AML-193 (cell line): ENCODE measurements at places on chromosomes 2 and 18.

- DNase-seq = no peak
These were observed 99.4 kb upstream of the OSR1 start for GRCh38 chr2:19457809-19458208.

- DNase-seq = no peak
These were observed 90.0 kb upstream of the SLC14A2 start for GRCh38 chr18:45525301-45525700.

- no peak for DNase-seq
These were observed 742.4 kb downstream of the DCDC2C start for GRCh38 chr2:4445821-4446220.

- no peak for DNase-seq
These were observed 364.3 kb upstream of the LRP1B start for GRCh38 chr2:142495141-142495540.

DNA sequence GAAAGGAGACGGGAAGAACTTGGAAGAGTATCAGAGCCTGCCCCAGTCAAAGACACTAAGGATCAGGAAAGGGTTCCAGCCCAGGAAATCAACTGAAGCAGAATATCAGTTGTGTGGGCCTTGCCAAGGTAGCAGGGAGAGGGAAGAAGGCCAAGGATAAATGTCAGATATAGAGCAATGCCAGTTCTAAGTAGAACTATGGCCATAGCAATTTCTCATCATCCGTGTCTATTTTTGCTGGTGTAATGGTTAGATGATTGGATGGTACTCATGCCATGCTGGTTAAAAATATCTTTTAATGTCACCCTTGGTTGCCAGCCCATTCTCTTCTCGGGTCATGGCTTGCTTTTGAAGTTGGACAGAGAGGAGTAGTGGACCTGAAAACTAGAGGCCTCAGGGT, 41.9 kb downstream of the MAIP1 start:
- no peak for DNase-seq

DNA sequence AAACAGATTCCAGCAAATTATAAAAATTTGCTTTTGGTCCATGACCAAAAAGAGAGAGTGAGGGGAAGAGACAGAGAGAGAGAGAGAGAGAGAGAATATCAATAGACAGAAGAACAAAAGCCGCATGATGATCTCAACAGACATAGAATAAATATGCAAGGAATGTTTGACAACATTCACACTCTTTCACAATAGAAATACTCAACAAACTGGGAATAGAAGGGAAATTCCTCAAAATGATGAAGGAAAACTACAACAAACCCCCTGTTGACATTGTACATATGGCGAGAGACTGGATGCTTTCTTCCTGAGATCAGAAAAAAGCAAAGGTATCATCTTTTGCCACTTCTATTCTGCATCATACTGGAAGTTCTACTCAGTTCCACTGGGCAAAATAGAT, 309.7 kb downstream of the RAD51AP2 start:
- DNase-seq = no peak

DNA sequence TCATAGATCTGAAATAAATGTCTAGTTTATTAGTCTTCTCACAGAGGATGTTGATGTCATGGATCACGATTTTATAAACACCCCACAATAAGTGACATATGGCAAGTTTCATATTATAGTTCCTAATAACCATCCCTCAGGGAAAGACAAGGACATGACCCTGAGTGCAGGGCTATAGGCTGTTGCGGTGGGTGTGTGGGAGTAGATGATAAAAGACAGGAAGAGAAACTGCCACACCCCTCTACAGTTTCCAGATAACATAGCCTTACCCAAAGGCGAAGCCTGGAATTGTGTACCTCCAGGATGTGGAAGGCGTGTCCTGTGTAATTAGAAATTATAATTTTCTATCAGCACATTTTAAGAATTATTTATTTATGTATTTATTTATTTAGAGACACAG, 2.4 kb upstream of the NEDD4L start:
- DNase-seq = no peak

- no peak for DNase-seq
These were observed 63.0 kb downstream of the GLI2 start for GRCh38 chr2:120798567-120799247.

DNA sequence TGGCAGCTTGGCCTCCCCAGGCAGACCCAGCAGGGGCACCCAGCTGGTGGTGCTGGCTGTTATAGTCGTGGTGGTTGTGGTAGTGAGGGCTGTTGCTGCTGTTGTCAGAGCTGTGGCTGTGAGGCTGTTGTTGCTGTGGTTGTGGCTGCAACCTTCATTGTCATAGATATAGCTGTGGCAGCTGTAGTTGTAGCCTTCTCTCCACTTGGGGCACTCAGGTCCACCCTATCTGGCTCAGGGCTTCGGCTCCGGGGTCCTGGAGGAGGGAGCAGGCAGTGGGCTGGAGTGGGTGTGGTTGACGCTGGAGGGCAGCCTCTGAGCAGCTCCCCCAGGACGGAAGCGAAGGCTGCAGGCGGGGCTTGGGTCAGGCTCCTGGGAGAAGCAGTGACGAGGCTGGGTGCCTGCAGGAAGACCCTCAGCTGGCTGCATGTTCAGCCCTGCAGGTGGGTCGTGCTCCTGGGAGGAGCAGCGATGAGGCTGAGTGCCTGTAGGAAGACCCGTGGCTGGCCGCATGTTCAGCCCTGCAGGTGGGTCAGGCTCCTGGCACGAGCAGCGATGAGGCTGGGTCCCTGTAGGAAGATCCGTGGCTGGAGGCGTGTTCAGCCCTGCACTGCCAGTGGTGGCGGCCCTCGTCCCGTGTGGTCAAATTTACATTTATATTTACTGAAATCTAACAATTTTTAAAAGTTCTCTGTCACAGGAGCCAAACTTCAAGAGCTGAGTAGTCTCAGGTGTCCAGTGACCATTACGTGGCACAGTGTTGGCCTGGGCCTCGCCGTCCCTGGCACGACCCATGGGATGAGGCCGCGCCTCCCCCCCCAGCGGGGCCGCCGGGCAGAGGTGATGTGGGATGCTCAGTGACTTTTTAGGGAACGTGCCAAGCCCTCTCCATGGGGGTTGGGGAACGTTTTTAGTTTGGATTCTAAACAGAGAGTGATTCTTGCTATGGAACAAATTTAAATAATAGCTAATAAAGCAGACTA, 79.2 kb upstream of the PXDN start:
- DNase-seq = no peak

- no peak for DNase-seq
These were observed 753.9 kb upstream of the ZEB2 start for GRCh38 chr2:145273840-145274239.

DNA sequence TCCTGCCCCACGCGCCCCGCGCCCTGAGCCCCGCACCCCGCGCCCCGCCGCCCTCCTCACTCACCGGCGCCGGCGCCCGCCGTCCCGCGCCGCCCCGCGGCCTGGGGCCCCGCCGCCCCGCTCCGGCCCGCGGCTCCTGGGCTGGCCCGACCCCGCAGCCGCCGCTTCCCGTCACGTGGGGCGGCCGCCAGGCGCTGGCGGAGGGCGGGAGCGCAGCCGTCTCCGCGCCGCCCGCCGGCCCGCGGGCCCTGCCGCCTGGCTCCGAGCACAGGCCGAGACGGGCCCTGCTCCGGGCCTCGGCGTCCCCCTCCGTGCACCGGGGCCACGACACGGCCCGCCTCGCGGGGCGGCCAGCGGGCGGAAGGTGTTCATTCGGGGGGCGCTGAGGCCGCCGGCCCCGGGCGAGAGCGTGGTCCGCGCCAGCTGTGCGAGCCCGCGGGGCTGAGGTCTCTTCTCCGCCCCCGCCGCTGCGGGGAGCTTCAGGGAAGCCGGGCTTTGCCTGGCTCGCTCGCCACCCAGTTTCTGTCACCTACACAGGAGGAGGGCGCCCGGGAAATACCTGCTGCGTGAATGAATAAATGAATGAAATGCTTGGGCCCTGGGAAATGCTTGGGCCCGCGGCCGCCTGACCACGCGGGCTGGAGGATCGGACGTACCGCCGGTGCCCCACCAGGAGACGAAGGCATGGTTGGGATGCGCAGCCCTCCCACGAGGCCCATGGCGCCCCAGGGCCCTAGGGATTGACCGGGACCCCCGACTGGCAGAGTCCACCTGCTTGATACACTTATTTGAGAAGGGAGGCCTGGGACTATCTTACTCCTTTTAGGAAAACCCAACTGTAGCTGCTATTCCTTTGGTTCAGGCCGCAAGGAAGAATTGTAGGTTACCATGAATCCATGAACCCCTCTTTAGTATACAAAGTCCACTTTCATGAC, at the start of gene TGFBRAP1:
TGFBRAP1 (minus strand) TSS at position 175 of the 935 bp plus-strand sequence. CDS start 21,434 bp downstream, outside the sequence.
- peak; percentile 8 for DNase-seq

DNA sequence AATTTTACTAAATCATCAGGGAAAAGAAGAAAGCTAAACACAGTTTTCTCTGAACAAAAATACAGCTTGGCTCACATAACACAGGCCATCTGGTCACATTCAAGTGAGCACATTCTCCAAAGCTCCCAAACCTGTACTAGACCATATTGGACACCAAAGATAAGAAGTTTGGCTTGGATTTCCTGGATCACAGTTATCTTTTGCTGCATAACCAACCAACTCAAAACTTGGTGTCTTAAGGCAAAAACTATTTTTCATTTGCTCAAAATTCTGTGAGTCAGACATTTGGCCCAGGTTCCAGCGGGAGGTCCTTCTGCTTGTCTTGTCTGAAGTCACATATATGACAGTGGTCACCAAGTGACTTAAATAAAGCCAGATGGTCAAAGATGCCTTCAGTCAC, 83.2 kb downstream of the GYPC start:
- DNase-seq = no peak

DNA sequence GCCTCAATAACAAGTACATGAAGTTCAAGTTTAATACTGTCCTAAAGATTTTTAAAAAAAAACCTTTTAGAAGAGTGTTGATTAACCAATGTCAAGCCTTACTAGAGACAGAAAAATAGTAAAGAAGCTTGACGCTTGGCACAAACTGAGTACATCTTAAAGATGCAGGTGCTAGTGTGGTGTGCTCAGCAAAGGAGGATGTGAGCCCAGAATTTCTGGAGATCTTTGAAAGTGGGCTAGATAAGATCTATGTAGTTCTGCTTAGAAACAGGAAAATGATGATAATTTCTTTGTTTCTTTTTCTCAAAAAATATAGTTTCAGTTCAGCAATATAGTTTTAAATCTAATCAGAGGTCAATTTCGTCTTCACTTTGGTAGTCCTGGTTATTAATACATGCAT, 118.3 kb upstream of the KLHL14 start:
- no peak for DNase-seq

DNA sequence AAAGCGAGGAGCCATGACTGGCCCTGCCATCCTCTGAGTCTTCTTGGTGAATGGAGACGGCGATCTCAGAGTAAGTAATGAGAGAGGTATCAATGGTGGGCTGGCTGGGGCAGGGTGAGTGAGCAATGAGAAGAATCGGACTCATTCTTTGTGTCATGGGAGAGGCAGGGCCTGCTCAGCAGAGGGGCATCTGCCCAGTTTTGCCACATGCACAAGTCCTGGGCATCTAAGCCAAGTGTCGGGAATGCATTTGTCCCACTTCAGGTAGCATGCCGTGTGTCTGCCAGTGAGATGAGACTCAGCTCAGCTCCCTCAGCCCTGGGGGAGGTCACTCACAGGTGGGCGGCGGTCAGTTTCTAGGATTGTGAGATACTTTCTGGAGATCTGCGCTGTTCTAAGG, 791.0 kb upstream of the RAB6C start:
- no peak for DNase-seq

- no peak for DNase-seq
These were observed 35.5 kb downstream of the ACVR1 start for GRCh38 chr2:157840568-157841156.

GRCh38 chr2:156124458-156124857, 208.1 kb downstream of the NR4A2 start:
- DNase-seq = no peak

- DNase-seq = no peak
These were observed 18.5 kb upstream of the BOD1L2 start for GRCh38 chr18:57128220-57128932.

GRCh38 chr2:48247206-48247605, 282.7 kb upstream of the STON1 start:
- no peak for DNase-seq

- no peak for DNase-seq
These were observed 10.7 kb downstream of the SPTBN1 start for GRCh38 chr2:54466870-54467269.

GRCh38 chr2:39266139-39266805, 22.5 kb upstream of the CDKL4 start:
- DNase-seq = no peak

- DNase-seq = no peak
These were observed 74.7 kb upstream of the RAB6C start for GRCh38 chr2:129904532-129905446.

DNA sequence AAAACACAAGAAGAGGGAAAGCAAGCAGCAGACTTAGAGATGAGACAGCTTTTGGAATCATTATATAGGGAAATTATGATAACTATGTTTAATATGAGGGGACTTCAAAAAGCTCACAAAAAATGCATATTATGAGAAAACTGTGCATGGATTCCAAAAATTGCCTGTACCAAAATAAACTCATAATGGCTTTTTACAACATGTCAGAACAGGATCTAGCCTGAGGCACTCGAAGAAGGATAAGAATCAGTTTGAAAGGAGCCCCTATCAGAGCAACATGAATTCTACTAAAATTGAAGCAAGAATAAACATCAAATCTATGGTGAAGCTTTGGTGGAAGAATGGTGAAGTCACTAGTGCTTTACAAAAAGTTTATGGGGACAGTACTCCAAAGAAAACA, 187.4 kb downstream of the RDH14 start:
- DNase-seq = no peak

DNA sequence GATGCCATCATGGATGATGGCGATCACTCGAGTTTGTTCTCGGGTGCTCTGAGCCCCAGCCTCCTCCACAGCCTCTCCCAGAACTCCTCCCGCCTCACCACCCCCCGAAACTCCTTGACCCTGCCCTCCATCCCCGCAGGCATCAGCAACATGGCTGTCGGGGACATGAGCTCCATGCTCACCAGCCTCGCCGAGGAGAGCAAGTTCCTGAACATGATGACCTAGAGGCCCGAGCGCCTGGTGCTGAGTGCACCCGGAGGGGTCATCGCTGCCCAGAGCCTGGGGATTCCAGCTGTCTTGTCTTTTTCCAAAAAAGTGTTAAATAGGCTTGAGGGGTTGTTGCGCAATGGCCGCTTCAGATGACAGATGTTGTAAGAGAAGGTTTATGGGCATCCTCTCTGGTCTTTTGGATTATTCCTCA, 254.8 kb downstream of the GLI2 start:
- no peak for DNase-seq

- no peak for DNase-seq
These were observed 30.5 kb downstream of the ANO7 start for GRCh38 chr2:241219030-241219382.

- DNase-seq = no peak
These were observed 384.6 kb downstream of the STK39 start for GRCh38 chr2:167862782-167863181.

DNA sequence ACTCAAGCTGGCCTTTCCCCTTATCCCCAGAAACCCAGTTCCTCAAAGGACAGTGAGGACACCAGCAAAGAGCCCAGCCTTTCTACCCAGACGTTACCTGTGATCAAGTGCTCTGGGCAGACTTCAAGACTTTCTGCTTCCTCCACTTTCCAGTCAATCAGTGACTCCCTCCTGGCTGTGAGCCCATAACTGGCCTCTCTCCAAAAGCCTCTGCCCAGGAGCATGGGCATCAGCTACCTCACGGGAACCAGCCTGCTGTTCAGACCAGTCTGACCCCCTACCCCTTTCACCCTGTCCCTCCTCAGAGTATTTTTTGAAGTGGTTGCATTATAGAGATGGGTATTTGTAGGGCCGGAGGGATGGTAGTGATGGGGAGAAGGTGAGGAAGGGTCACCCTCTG, 27.7 kb upstream of the CYP27A1 start:
- no peak for DNase-seq

- no peak for DNase-seq
These were observed 11.0 kb upstream of the ALPK2 start for GRCh38 chr18:58639751-58640427.
